A172 (cell line): ENCODE measurements at places on chromosomes 5 and 9.

GRCh38 chr9:92547356-92547755 lies 11.6 kb upstream of the ECM2 start:
- no peak for DNase-seq

- DNase-seq: no peak
Observed at GRCh38 chr5:579746-580366, 32.3 kb upstream of the CEP72 start.

- no peak for DNase-seq
Observed at GRCh38 chr5:134099288-134099872, 15.1 kb upstream of the TCF7 start.

DNA sequence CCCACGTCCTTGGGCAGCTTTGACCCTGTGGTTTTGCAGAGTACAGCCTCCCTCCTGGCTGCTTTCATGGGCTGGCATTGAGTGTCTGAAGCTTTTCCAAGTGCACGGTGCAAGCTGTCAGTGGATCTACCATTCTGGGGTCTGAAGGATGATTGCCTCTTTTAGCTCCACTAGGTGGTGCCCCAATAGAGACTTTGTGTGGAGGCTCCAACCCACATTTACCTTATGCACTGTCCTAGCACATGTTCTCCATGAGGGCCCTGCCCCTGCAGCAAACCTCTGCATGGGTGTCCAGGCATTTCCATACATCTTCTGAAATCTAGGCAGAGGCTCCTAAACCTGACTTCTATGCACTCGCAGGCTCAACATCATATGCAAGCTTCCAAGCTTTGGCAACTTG lies 644.2 kb upstream of the CDH9 start:
- peak; percentile 21 for DNase-seq
